ENCODE measurements at places on chromosomes 16 and 17. TPM values are rescaled to one million over a fixed set of nuclear protein-coding genes. Genes with fewer than 3 reads are reported as not detected.

The RAB11FIP4 gene
- 1.6 TPM for total RNA-seq

The KRTAP4-2 gene
- total RNA-seq = not detected

The C17orf75 gene
- total RNA-seq = 29.4 TPM

The NHLRC4 gene
- 0.19 TPM for total RNA-seq

The SLC35G6 gene
- not detected for total RNA-seq

The ZSCAN10 gene
- total RNA-seq = not detected

The KIF2B gene
- not detected for total RNA-seq

The GPR179 gene
- total RNA-seq = not detected

The CLDN9 gene
- total RNA-seq = 0.42 TPM

The NLRC3 gene
- total RNA-seq = 0.04 TPM

The NACA2 gene
- not detected for total RNA-seq

The FA2H gene
- 33.6 TPM for total RNA-seq

The OR3A3 gene
- total RNA-seq = not detected

The WFDC1 gene
- not detected for total RNA-seq

The SLC13A2 gene
- total RNA-seq = 0.15 TPM

The HSD17B1 gene
- 1.8 TPM for total RNA-seq

The PHLPP2 gene
- 10.3 TPM for total RNA-seq

The CCL2 gene
- total RNA-seq = 8.8 TPM

The PPP1R27 gene
- total RNA-seq = 0.39 TPM

The PLXDC1 gene
- total RNA-seq = 0.12 TPM

The TPSAB1 gene
- not detected for total RNA-seq

The OSGIN1 gene
- 33.8 TPM for total RNA-seq

The C16orf82 gene
- total RNA-seq = not detected

The HOXB4 gene
- total RNA-seq = 0.06 TPM

The LDHD gene
- total RNA-seq = 0.55 TPM

The ALOX12B gene
- total RNA-seq = 1.2 TPM

The SAMD14 gene
- 0.50 TPM for total RNA-seq

The ELAC2 gene
- 105 TPM for total RNA-seq

The SBK1 gene
- 0.28 TPM for total RNA-seq

The C17orf113 gene
- 0.67 TPM for total RNA-seq

The CES3 gene
- 3.6 TPM for total RNA-seq

The WSCD1 gene
- 3.3 TPM for total RNA-seq

The SPATA22 gene
- not detected for total RNA-seq

The HBZ gene
- not detected for total RNA-seq

The KLHL36 gene
- 23.3 TPM for total RNA-seq

The NPIPB4 gene
- total RNA-seq = 24.0 TPM

The ZNF597 gene
- total RNA-seq = 1.1 TPM

The SECTM1 gene
- total RNA-seq = 2.5 TPM

The CD7 gene
- total RNA-seq = 0.07 TPM

The SLC52A1 gene
- total RNA-seq = 0.80 TPM
